NCI-H2029 (cell line): ENCODE measurements at places on chromosomes 6 and 20.

- DNase-seq: no peak
Observed at GRCh38 chr6:337805-338368, 45.6 kb downstream of the DUSP22 start.

DNA sequence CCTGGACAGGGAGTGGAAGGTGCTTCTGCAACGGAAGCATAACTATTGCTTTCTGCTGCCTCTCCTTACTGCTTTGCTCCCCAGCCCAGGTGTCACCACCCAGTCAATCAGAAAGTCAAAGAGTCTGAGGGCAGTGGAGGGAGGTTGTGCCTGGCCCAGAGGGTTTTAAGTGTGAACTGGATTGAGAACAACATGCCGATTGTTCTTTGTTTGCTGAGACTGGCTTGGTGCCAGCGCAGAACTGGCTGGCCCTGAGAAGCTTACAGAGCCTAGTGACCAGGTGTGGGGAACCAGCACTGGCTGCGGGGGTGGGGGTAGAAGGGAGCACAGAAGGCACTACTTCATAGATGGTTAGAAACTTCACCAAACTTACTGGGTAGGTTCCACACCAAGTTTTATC lies 31.1 kb upstream of the ENPP4 start:
- peak; percentile 68 for DNase-seq

GRCh38 chr20:19633985-19634384 lies 124.1 kb upstream of the RIN2 start:
- no peak for DNase-seq

DNA sequence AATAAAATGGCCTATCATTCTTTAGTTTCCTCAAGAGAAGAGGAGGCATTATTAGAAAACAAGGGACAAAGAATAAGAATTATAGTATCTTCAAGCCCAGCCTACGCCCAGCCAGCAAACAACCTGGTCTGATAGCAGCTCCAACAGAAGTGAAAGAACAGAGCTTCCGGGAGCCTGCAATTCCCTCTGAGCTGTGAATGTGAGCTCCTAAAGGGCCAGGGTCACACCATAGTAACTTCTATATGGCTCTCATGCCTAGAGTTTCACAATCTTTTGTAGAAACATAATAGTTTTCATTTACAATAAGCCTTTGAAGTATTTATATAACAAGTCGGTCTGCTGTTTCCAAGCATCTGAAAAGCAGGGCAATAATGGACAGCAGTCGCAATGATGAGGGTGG lies 116.5 kb downstream of the SMLR1 start:
- DNase-seq: no peak

GRCh38 chr6:33621711-33622388 lies 728 bp downstream of the ITPR3 start:
- DNase-seq: peak; percentile 46

GRCh38 chr6:41729624-41730023 lies 5.8 kb downstream of the TFEB start:
- DNase-seq: no peak

- DNase-seq: no peak
Observed at GRCh38 chr6:14644381-14644780, 526.8 kb downstream of the CD83 start.

DNA sequence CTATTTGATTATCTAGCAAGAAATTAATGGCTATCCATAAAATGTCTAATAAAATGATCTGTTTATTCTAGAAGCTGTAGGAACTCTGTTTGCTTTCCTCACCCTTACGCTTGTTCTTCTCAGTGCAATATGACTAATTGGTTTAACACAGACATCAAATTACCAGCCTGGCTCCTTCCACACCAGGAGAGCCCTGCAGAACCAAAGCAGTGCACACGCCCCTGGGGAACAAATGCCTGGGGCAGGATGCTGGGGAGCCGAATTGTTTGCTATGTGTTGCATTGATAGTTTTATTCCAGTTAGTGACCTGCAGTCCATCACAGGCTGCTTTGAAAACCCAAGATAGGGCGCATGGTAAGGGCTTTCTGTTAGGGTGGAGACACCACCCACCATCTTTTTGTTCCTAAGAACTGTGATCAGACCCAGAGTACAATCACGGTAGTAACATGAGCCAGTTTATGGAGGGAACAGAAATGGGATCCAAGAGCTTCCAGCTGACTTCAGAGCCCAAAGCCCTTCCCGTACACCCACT lies 126.4 kb upstream of the CD93 start:
- DNase-seq: no peak

DNA sequence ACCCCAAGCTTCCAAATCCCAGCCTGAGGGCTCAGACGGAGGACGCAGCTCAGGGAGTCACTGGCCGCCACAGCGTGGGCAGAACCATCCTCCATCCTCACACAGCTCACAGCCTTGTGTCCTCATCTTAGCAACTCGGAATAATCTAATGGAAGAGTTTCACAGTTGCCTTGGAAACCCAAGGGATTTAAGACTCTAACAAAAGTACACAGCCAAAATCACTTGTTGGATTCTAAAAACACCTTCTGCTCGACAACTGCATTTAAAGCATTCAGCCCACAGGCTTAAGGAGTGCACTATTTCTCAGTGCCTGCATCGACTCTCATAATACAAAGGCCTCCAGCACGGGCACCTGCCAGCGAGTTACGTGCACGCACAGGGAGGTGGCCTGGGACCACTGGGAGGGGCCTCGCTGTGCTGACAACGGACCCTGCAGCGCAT lies 45.4 kb downstream of the ZBTB46 start:
- no peak for DNase-seq

DNA sequence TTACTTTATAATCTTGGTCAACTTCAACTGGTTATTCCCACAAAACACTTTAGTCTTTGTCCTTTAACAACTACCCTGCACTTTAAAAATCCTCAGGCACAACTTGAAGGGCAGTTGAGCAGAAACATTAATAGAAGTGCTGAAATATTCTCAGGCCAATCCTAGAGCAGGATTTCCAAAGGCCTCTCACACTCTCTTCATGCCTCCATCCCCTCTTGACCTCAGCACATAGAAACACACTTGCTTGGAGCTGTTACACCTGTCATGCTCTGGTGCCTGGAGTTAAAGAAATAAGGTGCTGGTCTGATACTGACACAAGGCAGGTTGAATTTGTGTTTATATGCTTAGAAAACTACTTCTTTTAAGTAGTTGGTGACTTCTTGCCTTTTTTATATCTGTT lies 618.8 kb upstream of the POU3F2 start:
- no peak for DNase-seq

DNA sequence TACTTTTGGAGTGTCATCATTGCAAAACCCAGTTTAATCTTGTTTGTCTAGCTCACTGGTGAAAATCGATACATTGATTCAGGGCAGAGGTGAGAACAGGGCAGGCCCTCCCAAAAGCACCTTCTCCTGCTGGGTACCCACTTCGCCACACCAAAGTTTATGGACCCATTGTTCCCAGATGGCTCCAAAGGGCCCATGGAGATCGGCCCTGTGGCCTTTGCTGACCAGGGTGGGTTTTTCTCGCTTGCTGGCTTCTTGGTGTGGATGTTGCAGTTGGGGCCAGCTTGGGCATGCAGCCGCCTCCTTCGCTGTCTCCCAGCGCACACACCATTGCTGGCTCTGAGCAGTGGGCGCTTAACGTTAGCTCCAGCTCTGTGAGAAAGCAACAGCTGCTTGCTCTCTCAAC lies 178.1 kb upstream of the PDE10A start:
- DNase-seq: no peak

DNA sequence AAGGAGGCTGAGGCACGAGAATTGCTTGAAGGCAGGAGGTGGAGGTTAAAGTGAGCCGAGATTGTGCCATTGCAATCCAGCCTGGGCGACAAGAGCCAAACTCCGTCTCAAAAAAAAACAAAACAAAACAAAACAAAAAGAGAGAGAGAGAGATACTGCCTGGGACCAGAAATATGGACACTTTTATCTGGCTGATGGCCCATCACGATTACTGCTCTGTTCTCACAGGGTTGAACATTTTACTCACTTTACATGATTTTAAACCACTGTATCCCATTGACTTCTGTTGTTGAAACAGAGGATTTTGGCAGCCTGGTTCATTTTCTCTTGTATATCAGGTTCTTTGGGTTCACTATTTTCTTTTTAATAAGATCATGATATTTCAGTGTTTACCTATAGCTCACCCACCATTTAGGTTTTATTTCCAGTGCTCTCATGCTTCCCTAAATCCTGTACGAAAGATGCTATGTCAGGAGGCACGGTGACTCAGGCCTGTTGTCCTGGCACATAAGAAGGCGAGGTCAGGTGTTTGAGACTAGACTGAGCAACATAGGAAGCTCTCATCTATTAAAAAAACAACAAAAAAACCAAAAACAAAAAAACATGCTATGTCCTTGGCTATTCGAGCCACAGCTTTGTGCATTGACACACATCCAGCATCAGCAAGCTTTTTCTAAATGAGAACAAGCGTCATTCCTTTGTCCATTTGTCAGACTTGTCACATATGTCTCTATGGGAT lies 34.5 kb upstream of the RREB1 start:
- no peak for DNase-seq
